ENCODE measurements at places on chromosomes 1 and 21. TPM values are rescaled to one million over a fixed set of nuclear protein-coding genes. Genes with fewer than 3 reads are reported as not detected.

GRCh38 chr1:213531369-213532310, 456.1 kb upstream of the PROX1 start:
- no peak for DNase-seq

DNA sequence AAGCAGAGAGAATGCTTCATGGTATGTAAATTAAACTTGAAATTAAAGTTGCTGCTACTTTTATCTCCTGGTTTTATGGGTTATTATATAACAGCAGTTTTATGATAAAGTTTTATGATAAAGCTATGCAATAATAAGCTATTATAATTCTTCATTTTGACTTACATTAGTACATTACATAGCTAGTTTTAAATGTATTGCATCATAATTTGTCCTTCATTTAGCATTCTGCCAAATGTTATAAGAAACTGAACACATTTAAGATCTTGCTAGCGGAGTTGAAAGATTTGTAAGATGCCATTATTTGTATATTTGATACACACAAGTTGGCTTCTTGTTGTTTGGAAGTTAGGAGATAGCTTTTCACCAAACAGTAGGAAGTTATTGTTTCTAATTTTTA, 101.6 kb downstream of the LRRC40 start:
- no peak for DNase-seq

GRCh38 chr21:33909756-33910155, 5.8 kb downstream of the ATP5PO start:
- DNase-seq: no peak

GRCh38 chr1:21622466-21623315, 46.5 kb downstream of the RAP1GAP start:
- peak; percentile 25 for DNase-seq

DNA sequence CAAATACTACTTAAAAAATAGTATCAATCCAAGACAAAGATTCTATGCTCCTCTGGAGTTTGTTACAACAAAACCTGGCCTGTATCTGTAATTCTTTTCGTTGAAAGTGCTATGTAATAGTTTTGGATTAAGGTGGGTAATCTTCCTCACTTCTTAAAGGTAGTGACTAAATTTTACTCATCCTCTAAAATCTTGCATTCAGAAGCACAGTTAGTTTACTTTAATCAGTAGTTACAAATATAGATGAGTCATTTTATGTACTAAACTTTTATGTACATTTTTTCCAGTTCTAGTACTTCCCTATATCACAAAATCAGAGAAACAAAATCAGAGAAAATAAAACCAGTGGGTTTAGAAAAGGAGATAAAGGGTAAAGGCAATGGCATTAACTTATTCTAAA, 51.3 kb downstream of the ZNHIT6 start:
- no peak for DNase-seq

GRCh38 chr1:3069491-3070308, 697 bp downstream of the PRDM16 start:
- no peak for DNase-seq

- DNase-seq: no peak
Measured at GRCh38 chr1:213796525-213796924, 191.2 kb upstream of the PROX1 start.

- no peak for DNase-seq
Measured at GRCh38 chr1:189350983-189351616, 1126.6 kb downstream of the BRINP3 start.

DNA sequence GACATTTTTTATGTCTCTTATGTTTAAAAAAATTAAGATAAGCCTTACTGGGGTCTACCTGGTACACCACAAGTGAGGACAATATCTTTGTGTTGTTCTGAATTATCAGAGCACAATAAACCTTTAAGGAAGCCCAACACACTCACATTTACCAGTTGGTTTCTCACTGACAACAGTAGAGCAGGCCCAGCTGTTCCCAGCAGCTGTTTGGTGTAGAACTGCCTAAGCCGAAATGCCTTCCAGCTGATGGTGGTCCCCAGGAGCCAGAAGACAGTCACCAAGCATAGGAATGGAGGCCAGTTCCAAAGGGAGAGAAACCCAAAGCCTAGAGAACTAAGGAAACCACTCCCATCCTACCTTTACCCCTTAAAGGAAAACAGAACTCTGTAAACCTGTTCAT, 428.6 kb upstream of the CAMK1G start:
- DNase-seq: no peak

The STYXL2 gene
- total RNA-seq: not detected

The SPRR2A gene
- total RNA-seq: not detected

The BATF3 gene
- total RNA-seq: 6.3 TPM
